ENCODE measurements at places on chromosomes 4 and X.

DNA sequence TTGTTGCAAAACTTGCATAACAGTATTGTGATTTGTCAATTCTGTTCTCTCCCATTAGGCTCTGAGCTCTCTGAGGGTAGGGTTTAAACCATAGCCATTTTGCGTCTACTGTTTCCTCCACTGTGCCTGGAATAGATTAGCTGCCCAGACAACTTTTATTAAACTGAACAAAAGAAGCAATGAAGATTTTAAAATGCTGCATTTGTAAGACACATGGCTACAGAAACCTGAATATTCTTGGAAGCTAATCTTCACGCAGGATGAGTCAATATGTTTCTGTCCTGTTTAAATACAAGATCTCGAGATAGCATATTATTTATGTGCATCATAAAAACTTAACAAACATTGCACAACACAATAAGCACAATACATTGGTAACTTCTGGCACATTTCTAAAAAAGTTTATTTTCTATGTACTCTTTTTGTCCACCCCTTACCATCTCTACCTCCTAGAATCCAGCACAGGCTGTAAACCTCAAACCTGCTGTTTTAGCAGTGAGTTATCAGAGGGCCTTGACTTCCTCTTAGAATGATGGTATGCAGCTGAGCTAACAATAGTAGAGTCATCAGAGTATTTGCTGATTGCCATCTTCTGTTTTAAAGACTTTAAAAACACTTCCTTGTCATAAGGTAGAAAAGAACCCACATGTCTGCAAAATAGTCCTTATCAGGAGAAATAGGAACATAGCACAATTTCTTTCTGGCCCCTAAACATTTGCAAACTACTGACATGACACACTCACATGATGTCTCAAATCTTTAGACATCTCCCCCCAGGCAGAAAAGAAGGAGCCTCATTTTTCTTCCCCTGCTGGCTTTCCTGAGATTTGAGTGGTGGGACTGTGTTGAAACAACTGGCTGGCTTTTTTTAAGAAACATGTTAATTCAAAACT lies 10.6 kb upstream of the CCNG2 start:
- no peak for DNase-seq

- DNase-seq: no peak
Observed at GRCh38 chr4:80540349-80540748, 204.8 kb downstream of the CFAP299 start.

DNA sequence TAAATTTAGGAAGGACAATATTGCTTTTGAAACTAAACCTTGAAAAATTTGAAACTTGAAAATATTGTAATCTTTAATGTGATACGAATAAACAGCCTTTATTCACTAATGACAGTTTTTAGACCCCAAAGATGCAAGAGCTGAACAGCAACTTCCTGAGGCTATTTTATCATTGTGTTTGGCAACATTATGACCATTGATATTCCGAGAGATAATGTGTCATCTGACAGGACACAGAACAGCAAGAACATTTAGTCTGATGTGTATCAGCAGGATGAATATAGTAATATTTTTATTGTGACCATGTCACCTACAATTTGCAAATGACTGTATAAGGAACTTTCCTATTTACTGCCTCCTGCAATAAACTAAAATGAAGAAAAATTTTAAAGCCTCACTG lies 316.0 kb downstream of the ADAM29 start:
- DNase-seq: no peak

DNA sequence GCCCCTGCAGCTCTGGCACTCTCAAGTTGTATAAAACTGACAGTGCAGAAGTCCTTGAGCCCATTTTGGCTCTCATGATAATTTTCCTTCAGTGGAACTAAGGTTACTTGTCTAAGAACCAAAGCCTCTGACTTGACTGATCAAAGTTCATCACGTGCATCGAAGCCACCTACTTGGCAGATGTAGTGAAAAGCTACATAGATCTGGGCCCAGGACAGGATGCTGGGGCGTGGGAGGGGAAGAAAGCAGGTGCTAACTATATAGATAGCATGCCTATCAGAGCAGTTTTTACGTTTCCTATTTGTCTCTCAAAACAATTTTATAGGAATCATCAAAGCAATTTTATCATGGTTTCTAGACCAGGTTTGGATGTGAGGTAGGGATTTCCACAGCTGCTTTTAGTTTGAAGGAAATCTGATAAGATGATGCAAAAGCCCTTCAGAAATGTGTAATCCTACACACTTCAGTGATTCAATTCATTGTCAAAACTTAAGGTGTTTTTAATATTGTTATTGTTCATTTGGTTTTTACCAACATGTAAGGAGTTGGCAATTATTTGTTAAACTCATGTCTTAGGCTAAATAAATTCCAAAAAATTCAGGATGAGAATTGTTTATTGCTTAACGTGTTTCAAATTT lies 1.2 kb upstream of the CD40LG start:
- DNase-seq: no peak

GRCh38 chr4:76296286-76296820 lies 10.2 kb upstream of the STBD1 start:
- no peak for DNase-seq

GRCh38 chr4:105194328-105195231 lies 47.9 kb downstream of the TET2 start:
- peak; percentile 11 for DNase-seq

DNA sequence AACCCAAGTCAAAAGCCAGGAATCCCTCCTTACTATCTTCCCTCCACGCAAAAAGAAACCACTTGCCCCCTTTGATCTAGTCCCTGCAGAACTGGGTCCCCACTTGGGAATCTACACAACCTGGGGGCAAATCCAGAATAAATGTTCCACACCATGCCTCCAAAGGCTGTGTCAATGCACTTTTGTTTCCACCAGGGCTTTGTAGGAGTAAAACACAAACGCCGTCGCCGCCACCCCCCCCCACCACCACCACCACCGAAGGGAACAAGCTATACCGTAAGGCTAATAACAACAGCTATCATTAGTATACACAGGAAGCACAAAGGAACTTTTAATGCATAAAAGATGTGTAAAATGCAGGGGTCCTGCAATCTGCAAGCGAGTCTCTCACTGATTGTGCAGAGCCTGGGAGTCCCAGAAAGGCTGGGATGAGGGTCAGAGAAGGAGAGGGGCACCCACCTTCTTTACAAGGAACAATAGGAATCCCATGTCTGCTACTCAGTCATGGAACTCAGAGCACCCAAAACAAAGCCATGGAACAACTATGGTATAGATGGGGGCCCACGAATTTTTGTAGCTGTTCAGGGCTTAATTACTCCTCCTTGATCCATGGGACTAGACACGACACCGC lies 13.2 kb downstream of the BCOR start:
- DNase-seq: no peak

- no peak for DNase-seq
Observed at GRCh38 chr4:139857021-139857420, 191.4 kb downstream of the MGST2 start.

DNA sequence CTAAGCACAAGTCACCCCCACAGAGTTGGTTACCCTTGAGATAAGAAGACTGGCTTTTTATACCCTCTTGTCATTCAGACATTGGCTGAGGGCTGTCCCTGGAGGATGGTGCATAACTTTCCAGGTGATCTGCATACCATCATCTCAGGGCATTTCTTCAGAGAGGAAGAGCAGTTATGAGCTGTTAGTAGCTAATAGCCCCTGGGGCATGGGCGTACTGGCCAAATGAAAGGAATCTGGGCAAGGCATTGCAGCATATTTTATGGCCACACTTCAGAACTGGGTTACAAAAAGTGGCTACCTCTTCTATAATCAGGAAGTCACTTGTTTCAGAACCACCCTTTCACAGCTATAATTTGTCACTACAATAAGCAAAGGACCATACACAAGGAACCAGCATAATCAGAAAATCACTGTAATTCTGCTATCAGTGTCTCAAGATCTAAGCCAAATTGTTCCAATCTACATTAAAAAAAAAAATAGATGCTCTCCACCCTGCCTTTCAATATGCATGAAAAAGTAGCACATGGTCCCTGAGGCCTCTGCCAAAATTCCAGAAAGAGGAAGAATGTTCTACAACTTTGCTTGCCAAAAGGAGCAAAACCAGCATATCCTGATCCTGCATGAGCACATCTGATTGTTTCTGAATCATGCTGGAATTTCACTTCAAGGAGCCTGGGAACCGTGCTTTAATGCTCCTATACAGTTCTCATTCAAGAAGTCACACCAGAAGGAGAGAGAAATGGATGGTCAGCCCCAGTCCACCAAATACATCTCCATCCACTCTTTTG lies 92.0 kb downstream of the TMEM144 start:
- DNase-seq: peak; percentile 22

DNA sequence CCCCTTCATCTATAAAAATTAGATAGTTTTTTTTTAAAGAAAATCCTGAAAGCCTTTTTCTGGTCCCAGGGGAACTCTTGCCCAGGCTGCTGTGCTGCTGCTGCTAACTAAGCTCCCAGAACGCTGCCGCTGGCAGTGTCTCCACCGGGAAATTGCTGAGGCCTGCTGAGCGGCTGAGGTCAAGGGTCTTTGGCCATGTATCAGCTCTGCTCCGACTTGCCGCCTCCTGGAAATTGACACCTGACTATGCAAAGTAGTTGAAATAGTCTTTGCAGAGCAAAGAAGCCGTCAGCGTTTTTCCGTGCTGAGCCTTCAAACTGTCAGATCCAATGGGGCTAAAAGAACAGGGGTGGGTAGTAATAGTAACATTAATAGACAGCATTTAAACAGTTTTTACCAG lies 839 bp downstream of the QDPR start:
- no peak for DNase-seq

GRCh38 chrX:30690330-30690729 lies 37.1 kb downstream of the GK start:
- no peak for DNase-seq

DNA sequence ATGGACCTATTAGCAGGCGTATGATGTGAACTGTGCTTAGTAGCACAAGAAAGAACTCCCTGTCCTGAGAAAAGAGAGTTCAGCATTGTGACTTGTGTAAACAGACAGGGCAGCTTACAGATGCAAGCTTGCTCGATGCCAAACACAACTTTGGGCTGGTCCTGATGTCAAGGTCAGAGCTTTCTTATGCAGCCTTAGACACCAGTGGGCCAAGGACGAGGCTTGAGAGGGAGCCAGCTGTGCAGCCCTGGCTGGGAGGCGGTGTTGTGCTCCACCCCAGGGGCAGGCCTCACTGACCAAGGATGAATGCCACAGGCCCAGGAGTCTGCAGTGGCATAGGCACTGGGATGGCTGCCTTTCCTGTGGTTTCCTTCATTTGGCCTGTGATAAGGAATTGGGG lies 35.4 kb downstream of the JADE1 start:
- no peak for DNase-seq

DNA sequence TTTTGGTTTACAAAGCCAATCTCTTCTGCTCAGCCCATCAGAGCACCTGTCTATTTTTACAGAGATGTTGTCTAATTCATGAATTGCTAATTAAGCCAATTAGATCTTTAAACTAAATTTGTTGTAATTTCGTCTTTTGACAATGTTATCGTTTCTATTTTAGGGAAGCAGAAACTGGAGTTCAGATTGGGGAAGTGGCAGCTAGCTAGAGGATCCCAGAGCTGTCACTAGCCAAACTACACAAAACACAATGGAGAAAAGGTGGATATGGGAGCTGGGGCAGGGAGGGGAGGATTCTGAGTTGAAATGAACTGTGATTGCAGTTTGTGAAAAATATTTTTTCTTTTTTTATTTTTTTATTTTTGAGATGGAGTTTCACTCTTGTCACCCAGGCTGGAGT lies 35.8 kb downstream of the CASP3 start:
- DNase-seq: no peak

- DNase-seq: no peak
Observed at GRCh38 chr4:3190549-3190948, 58.4 kb upstream of the MSANTD1 start.

- no peak for DNase-seq
Observed at GRCh38 chr4:123568936-123569335, 172.3 kb downstream of the SPRY1 start.

GRCh38 chrX:39855748-39856129 lies 242.0 kb downstream of the BCOR start:
- DNase-seq: no peak

DNA sequence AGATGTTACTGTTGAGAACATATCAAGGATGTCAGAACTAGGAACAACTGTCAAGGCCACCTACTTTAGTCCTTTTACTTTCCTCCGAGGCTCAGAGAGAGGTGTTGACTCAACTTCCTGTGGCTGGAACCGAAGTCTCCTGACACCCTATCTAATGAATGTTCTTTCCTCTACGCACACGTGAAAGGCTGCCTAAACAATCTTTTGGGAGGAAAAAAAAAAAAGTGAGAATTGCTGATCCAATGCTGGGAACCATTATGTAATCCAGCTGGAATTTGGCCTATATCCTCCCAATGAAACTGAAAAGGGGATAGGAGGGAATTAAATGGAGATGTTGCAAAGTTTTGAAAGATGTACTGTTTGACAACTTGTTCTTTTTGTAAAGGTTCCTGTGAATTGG lies 8.3 kb upstream of the MAP7D3 start:
- peak; percentile 63 for DNase-seq

DNA sequence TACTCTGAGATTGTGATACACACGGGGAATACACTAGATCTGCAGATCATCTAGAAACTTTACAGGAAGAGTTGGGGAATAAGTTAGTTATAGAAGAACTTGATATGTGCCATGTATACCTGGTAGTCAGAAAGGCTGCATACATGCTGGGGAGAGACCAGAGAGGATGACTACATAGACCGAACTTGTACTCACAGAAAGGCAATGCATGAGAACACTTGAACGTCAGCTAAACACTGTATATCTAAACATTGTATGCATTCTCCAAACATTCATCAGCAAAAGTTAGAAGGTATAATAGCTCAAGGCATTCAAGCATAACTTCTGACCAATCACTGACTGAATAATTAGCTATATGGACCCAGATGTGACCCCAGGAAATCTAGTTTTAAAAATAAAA lies 78.0 kb upstream of the PDHA2 start:
- no peak for DNase-seq

GRCh38 chr4:157294575-157294974 lies 74.0 kb downstream of the GRIA2 start:
- DNase-seq: no peak

DNA sequence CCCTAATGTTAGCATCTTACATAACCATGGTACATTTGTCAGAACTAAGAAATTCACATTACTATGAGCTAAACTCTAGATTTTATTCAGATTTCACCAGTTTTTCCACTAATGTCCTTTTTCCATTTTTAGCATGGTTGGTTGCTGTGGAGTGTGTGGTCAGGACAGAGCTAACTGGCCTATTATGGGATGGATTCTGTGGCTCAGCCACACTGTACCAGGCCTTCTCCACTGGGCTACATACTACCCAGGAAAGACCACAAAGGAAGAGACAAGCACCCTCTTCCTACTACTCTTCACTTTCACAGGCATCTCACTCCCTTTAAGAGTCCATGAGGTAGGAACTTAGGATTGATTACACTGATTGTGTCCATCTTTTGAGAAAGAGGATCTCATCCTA lies 67.4 kb downstream of the ZNF827 start:
- no peak for DNase-seq

- DNase-seq: no peak
Observed at GRCh38 chrX:136850441-136851175, 29.9 kb downstream of the RBMX start.

- no peak for DNase-seq
Observed at GRCh38 chr4:188146618-188147017, 7.4 kb downstream of the TRIML1 start.

- DNase-seq: no peak
Observed at GRCh38 chr4:40350627-40351227, 15.6 kb downstream of the CHRNA9 start.

GRCh38 chr4:81255524-81255923 lies 40.5 kb upstream of the PRKG2 start:
- no peak for DNase-seq

- no peak for DNase-seq
Observed at GRCh38 chr4:20618731-20619130, 81.5 kb upstream of the PACRGL start.
